ENCODE measurements at places on chromosomes 12 and 14.
A peak's percentile ranks its signal among the peaks of the same experiment; 100 is the strongest.

DNA sequence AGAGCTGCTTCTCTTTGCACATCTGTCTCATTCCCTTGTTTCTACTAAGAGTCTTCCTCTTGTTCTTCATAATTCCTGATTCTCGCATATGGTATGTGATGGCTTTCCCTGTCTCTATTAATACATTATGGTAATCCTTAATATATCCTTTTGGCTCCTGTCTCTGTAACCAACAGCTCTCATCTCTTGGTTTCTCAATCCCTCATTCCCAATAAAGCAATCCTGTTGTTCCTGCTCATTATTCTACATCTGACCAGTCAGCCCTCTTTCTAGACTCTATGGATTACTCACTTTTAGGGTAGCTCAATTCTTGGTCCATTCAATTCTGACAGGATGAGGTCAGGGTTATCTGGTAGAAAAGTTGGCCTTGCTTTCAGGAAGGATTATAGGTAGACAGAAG lies 349.9 kb downstream of the LRIG3 start:
- no peak for DNase-seq

GRCh38 chr12:120628919-120629318 lies 11.5 kb upstream of the CABP1 start:
- DNase-seq = no peak

DNA sequence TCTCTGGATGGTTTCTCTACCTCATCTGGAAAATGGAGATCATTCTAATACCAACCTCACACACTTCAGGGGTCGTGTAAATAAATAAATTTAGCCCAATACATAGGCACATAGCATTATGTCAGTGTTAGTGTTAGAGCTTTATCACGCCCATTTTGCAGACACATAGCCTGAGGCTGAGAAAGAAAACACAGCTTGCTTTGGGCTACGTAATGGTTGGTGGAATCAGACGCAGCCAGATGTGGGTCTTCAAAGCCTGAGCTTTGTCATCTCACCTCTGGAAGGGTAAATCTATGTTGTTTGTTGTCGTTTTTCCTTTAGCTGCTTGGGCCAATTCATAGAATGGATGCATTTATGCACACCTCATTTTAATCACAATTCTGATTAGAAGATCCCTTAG lies 191.6 kb downstream of the RBM19 start:
- no peak for DNase-seq

DNA sequence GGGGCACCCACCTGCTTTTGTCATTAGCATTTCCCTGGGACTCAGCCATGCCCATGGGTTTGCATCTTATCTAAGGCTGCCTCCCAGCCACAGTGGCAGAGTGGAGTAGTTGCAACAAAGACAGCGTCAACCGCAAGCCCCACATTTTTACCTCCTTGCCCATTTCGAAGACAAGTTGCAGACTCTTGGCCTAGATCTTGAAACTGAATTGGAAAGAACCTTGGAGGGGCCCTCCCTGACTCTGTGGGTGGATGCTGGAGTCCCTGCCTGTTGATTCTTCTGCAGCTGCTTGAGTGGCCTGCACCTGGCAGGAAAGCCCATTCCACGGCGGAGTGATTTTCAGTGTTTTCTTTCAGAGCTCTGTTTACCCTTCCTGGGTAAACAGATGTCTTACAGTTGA lies 309.0 kb downstream of the VRK1 start:
- no peak for DNase-seq

GRCh38 chr12:125137766-125138344 lies 72.6 kb downstream of the AACS start:
- no peak for DNase-seq

DNA sequence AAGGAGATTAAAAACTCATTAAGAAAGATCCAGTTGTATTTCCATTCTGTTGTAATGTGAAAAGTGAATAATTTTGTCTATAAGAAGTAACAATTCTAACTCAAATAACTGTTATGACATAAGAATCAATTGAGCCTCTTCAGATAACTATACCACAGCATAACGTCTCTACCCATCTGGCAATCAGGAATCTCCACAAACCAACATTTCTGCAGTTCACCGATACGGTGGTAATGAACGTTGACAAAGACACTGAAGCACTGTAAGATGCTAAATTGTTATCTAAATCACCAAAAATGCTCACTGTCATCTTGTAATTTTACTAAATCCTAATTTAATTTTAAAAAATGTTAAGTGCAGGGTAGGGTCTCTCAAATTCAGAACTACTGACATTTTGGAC lies 130.9 kb upstream of the USP15 start:
- no peak for DNase-seq

DNA sequence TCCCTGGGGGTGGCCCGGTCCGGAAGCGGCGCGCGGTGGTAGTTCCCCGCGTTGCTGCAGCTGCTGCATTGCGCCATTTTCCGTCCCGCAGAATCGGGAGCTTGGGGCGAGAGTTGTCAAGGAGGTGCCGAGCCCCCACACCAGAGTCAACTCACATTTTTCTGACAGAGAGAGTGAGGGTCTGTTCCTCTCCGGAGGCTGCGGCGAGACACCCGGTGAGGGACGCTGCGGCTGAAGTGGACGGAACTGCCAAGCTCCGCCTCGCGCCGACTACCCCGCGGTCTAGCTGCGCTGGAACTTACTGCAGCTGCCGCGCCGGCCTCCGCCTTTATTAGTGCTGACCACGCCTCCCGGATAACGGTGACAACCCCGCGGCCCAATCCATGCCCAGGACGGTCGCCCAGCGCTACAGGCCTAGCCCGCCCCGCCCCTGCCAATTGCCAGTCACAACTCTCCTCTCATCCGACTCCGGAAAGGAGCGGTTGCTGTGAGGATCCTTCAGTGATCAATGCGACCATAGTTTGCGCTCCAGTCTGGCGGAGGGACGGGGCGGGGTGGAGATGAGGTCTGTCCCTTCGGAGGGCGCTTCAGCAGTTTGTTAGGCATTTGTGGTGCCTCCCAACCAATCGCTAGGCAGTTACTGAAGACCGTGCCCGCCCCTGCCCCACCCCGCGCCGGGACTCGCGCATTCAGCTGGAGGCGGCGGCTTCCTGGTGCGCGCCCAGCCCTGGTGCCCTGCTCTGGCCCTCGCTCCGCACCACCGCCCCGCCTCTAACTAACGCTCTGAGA lies at the start of gene VAMP1:
Gene VAMP1, minus strand, starts transcription at position 303 of the 789 bp plus-strand sequence. Its CDS starts 146 bp downstream, at position 157.
- DNase-seq = peak; percentile 98

DNA sequence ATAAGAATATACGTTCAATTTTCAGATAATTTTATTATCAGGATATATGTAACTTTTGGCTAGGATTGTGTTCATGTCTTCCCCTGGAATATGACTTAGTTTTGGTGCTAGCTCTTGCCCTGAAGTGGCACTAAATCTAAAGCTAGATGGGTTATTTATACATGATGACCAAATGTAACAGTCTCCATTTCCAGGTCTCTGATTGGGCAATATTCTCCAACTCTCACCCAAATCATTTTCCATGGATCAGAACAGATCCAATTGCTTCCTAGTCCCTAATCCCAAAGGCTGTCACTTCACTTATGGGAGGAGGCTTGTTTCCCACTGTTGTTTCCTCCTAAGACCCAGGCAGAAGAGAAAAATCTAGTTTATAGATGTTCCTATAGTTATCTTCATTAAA lies 274.6 kb upstream of the SLC16A7 start:
- DNase-seq = no peak

GRCh38 chr12:2673966-2674810 lies 120.6 kb upstream of the FKBP4 start:
- DNase-seq = no peak

- DNase-seq = no peak
Measured at GRCh38 chr12:14768823-14769405, 34.4 kb downstream of the WBP11 start.

DNA sequence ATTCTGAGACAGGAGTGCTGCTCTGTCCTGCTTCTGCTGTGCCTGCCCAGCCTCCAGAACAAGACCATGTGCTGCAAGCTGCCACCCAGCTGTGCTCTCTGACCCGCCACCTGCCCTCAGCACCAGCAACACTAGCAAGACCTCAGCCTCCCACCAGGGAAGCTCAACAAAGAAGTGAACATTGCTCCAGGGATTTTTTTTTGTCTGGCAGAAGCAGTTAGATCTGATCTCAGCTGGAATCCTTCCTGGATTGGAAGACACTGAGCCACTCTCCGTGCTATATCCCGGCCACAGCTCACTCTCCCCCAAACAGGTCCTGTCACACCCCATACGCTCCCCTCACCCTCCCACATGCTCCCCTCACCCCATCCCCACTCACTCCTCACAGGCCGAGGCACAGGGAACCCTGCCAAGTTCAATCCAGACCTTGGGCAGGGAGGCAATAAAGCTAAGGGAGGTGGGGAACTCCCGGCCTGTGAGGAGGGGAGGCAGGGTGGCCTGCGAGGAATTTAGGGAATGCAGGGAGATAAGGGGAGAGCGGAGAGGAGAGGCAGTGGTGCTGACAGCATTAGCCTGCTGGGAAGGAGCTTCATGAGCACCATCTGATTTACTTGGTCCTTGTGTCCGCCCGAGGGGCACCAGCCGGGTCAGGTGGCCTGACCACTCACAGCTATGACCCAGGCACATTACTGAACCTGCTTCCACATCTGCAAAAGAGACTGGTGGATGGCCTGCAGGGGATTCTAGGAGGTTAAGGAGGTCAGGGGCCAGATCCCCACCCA lies 29.7 kb downstream of the CCDC85C start:
- DNase-seq = no peak

DNA sequence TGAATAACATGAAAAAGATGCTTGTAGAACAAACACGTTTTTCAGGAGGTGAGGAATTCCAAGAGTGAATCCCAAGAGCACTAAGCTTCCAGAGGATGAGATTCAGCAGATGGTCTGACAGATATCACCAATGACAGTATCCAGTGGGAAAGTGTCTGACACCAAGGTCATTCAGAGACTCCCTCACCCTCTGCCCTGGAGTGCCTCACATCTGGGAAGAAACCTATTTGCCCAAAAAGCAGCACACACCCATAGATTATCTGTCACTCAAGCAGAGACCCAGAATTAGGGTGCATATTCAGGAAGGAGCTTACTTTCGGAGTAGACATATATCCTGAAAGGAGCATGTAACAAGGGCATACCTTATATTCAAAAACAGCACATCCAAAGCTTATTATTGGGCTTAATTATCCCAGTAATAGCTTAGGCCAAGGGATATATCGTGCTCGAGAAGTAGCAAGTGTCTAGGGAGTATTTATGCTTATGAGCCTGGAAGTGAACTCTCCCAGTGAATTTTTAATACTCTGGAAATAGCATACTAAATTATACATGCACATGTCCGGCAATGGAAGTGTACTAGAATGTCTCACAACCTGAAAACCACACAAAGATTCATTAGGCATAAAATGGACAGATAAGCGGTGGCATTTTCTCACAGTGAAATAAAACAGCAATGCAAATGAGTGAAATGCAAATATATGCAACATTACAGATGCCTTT lies 998.1 kb upstream of the TMEM132C start:
- DNase-seq = no peak

GRCh38 chr12:63420206-63420644 lies 248.1 kb downstream of the DPY19L2 start:
- peak; percentile 61 for DNase-seq

DNA sequence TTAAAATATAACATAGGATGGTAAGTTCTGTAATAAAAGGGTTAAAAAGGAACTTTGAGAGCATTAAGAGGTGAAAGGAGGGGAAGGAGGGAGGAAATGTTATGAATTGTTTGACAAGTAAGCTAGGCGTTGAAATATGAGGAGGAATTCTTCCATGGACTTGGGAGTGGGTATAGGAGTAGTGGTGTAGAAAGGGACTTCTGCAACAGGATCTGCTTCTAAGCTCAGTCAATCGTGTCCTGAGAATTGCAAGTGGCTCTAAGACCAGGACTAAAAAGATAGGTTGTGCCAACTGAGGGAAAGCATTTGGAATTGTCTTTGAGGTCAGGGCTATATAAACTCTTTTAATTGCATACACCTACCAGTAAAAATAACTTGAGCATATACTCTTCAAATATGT lies 74.1 kb upstream of the SLC38A2 start:
- no peak for DNase-seq

- no peak for DNase-seq
Measured at GRCh38 chr12:65696227-65696626, 128.1 kb upstream of the HMGA2 start.

DNA sequence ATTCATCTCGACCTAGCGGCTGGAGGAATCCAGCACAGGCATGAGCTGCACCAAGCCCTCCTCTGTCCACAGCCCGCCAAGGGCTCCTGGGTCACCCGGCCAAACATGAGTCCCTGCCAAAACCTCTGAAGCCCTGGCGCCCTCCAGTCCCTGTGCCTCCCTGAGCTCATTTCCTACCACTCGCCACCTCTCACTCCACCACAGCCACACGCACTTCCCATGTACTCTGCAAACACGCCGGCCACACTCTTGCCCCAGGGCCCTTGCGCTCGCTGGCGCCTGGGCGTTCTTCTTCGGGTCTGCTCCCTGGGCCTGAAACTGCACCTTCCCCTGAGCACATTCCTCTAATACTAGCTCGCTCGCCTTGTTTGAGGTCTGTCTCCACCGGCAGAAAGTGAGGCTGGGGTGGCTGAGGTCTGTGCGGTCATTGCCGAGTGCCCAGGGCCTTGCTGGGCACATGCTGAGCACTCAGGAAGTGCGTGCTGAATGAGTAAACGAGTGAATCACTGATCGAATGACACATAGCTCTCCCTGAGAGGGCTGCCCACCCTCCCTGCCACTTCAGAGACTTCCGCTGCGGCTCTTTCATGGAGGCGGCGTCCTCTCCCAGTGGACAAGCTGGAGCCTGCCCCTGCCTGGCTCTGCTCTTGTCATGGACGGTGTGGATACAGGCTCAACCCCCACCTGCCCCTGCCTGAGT lies 33.7 kb upstream of the DLK1 start:
- DNase-seq = peak; percentile 89

- peak; percentile 42 for DNase-seq
Measured at GRCh38 chr12:64273527-64274403, 51.7 kb upstream of the KICS2 start.

DNA sequence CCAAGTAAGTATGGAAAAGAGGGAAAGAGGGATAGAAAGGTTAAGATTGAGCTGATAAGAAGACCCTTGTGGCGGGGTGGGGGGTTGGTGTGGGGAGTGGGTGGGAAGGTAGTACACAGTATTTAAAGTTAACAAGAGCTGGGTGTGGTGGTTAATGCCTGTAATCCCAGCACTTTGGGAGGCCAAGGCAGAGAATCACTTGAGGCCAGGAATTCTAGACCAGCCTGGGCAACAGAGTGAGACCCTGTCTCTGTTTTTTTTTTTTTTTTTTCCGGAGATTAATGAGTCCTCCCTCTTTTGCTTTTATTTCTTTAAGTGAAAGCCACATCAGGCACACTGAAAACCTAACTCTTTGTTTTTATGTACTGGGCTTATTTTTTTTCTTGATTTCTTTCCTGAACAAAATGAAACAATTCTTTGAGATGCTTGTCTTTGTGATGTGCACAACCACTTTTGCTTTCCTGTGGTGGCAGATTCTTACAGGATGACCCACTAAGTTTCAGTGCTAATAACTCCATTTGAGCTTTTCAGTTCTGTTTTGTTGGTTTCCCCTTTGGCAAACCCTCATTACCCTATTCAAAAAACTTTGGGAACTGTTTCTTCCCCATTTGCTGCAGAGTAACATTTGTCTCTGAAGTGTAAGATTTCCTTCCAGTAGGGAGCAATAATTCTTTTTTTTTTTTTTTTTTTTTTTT lies 54.8 kb downstream of the WNK1 start:
- peak; percentile 5 for DNase-seq

All from AG08395 (cell line).